ENCODE measurements at places on chromosomes 2 and 18.
A peak's percentile ranks its signal among the peaks of the same experiment; 100 is the strongest.

DNA sequence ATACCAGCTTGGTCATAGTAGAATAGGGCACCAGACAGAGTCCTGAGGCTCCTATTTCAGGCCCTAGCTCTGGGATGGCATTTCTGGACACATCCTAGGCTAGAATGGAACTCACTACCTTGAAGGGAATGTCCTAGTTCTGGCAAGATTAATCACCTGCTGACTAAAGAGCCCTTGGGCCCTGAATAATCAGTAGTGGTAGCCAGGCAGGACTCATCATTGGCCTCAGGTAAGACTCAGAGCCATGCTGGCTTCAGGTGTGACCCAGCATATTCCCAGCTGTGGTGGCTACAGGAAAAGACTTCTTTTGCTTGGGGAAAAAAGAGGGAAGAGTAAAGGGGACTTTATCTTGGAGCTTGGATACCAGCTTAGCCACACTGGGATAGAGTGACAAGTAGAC is 131.0 kb upstream of the SRD5A2 start:
- no peak for DNase-seq

DNA sequence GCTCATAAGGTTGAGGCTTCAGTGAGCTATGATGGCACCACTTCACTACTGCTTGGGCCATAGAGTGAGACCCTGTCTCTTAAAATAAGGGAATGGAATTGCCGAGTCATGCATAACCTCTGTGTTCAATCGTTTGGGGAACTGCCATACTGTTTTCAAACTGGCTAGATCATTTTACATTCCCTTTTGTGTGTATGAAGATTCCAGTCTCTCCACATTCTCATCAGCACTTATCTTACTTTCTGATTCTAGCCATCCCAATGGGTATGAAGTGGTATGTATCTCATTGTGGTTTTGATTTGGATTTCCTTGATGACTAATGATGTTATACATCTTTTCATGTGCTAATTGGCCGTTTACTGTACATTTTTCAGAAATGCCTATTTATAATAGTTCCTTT is 23.7 kb downstream of the MARCHF7 start:
- no peak for DNase-seq

- DNase-seq: no peak
Measured at GRCh38 chr2:35510636-35511035, 844.9 kb upstream of the CRIM1 start.

- no peak for DNase-seq
Measured at GRCh38 chr2:224196810-224197209, 157.7 kb upstream of the SERPINE2 start.

GRCh38 chr2:241314226-241315092 is 1.0 kb downstream of the HDLBP start:
- peak; percentile 66 for DNase-seq

DNA sequence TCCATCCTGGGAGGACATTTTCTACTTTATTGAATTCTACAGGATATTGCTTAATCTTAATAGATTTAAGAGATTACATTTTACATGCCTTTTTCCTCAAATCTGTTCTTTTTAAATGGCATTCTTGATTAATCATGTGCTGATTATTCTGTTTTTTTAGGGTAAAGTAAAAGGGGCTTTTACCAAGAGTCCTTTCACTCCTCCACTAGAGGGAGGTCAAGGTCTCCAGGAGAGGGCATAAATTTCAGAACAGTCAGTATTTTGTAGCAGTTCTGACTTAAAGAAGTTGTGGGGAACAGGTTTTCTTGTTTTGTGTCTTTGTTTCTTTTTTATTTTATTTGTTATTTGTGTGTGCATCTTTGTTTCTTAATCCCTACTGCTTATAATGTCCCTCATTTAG is 25.4 kb downstream of the WDR75 start:
- DNase-seq: no peak

- no peak for DNase-seq
Measured at GRCh38 chr18:56927786-56928185, 219.1 kb upstream of the BOD1L2 start.

- DNase-seq: no peak
Measured at GRCh38 chr2:9163306-9164111, 43.1 kb upstream of the ASAP2 start.

GRCh38 chr2:142938240-142938639 is 60.8 kb downstream of the KYNU start:
- no peak for DNase-seq

GRCh38 chr2:72367530-72368225 is 220.0 kb upstream of the CYP26B1 start:
- DNase-seq: peak; percentile 4

- DNase-seq: no peak
Measured at GRCh38 chr2:108587621-108588020, 53.4 kb downstream of the LIMS1 start.

DNA sequence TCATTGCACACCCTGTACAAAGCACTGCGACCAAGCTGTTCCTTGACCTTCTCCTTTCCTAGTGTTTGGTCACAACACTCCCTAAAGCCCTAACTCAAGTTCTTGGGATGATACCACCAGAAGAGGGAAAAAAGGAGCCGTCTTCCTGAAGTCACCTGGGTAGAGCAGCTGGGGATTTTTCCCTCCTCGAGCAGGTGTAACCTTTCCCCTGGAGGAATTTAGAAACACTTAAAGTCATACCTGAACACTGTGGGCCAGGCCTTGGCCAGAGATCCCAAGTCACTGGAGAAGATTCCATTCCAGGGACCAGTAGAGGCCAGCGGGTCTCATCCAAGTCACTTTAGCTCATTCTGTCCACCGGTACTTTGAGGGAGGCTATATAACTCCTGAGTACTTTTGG is 13.2 kb downstream of the EPAS1 start:
- no peak for DNase-seq

- no peak for DNase-seq
Measured at GRCh38 chr2:30871440-30871839, 64.2 kb upstream of the CAPN13 start.

DNA sequence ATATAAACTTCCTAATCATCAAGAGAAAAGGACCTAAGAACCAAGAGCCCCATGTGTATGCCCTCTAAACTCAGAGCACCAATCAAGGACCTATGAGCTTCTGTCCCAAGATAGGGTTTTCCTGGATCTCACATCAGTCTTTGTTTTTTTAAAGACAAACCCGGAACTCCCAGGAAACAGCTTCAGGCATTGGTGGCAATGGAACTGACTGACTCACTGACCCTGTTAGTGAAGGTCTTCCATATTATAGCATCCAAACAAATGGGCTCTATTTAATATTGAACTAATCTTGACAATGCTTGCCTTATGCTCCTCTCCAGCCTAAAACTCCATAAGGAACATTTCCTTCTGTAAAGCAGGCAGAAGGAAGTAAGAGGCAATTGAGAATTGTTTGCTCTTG is 63.5 kb upstream of the RPE start:
- DNase-seq: no peak

DNA sequence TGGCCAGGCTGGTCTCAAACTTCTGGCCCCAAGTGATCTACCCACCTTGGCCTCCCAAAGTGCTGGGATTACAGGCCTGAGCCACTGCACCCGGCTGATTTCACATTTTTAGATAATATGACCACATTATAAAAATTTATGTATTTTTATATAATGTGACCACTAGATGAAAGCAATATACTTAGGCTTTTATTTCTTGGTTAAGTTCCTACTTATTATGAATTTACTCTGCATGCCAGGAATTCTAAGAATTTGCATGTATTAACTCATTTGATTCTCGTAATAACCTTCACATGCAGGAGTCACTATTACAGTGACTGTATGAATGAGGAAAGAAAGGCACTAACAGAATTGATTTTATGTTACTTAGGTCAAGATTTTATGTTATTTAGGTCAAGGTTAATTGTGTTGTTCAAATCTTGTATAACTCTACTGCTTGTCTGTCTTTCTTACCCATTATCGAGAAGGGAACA is 25.6 kb upstream of the CASP8 start:
- no peak for DNase-seq

- no peak for DNase-seq
Measured at GRCh38 chr2:158894078-158894477, 74.4 kb upstream of the TANC1 start.

DNA sequence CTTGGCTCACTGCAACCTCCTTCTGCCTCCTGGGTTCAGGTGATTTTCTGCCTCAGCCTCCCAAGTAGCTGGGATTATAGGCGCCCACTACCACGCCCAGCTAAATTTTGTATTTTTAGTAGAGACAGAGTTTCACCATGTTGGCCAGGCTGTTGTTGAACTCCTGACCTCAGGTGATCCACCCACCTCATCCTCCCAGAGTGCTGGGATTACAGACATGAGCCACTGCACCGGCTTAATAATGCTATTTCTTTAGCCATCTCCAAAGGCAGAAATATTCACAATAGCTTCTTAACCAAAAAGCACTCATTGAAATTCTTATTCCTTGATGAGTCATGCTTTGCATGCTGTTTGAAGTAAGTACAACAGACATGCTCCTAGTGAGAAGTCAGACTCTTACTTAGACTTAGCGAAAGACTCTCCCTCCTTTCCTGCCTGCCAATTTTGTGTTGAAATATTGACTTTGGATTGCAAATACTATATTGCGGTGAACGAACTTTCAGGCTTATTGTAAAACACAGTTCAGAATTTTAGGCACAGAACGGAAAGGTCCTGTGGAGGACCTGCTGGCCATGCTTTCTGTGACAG is 4.4 kb downstream of the ACTR3 start:
- DNase-seq: no peak

DNA sequence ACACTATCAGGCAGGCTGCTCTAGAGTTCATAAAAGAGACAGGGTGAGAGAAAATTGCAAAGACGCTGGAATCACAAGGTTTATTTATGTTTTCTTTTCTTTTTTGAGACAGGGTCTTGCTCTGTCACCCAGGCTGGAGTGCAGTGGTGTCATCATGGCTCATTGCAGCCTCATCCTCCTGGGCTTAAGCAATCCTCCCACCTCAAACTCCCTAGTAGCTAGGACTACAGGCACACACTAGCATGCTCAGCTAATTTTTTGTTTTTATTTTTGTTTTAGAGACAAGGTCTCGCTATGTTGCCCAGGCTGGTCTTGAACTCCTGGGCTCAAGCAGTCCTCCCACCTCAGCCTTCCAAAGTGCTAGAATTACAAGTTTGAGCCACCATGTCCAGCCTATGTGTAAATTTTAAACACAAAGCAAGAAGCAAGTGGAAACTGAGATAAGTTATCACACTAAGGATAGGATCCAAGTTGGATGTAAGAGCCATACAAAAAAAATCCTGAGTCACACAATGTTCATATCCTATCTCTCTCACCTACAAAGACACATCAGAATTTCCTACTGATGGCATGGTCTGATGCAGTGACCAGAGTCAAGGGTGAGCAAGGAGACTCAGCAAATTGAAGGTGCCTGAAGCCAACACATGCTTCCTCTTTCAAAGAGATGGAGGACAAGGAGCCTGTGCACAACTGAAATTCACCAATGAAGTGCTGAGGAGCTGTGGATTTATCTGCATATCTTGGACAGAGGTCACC is 31.4 kb downstream of the MYL12B start:
- DNase-seq: no peak

DNA sequence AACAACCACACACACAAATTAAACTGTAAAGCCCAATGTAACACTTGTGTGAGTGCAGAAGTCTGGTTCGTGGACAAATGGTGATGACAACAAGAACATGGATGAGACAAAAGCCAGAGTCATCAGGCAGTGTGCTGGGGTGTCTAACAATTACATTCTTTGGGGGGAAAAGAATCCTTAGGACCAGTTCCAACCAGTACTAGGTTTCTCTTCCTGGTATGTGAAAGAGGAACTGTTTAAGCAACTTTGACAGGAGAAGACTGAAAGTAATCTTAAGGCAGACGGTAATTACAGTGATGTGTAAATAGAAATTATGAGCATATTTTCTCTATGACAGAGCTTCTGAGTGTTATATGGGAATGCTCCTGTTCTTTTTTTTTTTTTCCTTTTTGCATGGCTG is 133.4 kb downstream of the AFF3 start:
- DNase-seq: no peak

GRCh38 chr2:75570024-75570947 is 9.5 kb upstream of the EVA1A start:
- no peak for DNase-seq

- no peak for DNase-seq
Measured at GRCh38 chr2:231568785-231569435, 23.8 kb upstream of the TEX44 start.

DNA sequence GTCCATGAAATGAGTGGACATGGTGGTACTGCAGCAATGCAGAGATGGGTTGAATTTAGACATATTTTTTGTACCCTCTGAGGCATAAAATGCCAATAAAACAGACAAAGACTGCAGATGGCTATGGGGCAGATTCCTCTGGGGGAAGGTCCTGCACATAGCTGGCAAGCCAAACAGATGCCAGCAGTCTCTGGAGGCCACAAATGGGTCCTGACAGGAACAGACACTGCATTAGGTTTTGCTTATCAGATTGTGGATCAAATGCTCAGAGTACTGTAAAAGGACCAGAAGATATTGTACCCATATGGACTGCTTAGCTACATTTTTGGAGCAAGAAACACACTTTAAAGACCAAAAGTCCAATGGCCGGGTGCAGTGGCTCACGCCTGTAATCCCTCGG is 40.9 kb upstream of the ORC2 start:
- no peak for DNase-seq

All from hindlimb muscle (tissue), 1 donor.